Smooth muscle cell of the brain vasculature (primary cell): ENCODE measurements at places on chromosomes 3 and 15.
A peak's percentile ranks its signal among the peaks of the same experiment; 100 is the strongest.

DNA sequence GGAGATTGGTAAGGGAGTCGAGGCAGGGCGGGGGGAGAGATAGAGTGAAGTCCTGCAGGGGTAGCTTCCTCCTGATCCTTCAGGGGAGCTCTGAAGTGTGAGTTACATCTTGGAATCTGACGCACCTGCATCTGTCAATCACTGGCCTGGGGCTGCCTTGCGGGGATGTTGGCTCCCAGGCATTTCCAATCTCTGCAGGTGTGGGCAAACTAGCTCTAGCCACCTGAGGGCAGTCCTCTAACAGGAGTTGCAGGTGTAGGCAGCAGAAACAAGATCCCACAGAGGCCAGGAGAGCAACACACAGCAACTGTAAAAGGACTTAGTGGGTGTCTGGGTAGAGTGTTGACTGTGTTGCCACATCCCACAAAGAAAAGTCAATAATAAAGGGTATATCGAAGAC is 63.6 kb downstream of the ZNF621 start:
- DNase-seq = no peak

DNA sequence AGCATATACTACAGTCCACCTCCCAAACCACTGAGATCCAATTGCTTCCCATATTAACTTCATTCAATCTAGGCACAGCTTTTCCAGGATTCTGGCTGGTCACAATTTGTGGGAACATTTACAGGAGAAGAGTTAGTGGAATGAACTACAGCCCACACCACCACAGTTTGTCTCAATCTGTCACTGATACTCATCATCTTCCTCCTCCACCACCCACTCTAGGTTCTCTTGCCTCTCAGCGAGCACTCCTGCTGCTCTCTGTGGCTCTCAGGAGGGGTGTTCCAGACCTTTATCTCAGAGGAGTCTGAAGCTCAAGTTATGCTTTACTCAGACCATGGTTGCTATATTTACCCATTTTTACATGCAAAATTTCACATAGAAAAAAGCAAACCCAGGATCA is 25.9 kb upstream of the PLA2G4D start:
- no peak for DNase-seq

- no peak for DNase-seq
Measured at GRCh38 chr3:194465920-194466570, 20.8 kb downstream of the ATP13A3 start.

DNA sequence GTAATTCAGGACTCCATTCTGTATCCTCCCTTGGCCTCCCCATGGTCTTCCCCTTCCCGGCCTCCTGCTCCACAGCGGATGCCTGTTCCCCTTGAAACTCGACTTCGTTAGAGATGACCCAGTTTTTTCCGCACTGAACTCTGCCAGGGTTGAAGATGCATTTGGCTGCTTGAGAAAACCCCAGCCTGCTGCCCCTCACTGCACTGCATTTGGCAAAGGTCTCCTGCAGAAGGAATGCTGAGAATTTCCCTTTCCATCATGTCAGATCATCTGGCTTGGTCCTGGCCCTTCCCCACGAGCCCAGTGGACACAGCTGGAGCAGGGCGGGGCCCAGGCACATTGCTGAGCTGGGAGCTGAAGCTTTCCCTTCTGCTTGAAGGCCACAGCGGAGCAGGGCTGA is 37.6 kb upstream of the RGMA start:
- DNase-seq = no peak

- no peak for DNase-seq
Measured at GRCh38 chr3:11924518-11924917, 77.8 kb upstream of the TAMM41 start.

- no peak for DNase-seq
Measured at GRCh38 chr3:38039101-38039898, at the start of gene DLEC1. Gene DLEC1, plus strand, starts transcription at chr3:38039208. Its CDS starts 18 bp downstream, at chr3:38039226.

GRCh38 chr3:157238457-157238856 is 78.5 kb upstream of the CCNL1 start:
- no peak for DNase-seq

- DNase-seq = no peak
Measured at GRCh38 chr3:17110660-17111396, 226.1 kb downstream of the PLCL2 start.

- DNase-seq = no peak
Measured at GRCh38 chr15:43465100-43465499, 27.9 kb downstream of the TP53BP1 start.

DNA sequence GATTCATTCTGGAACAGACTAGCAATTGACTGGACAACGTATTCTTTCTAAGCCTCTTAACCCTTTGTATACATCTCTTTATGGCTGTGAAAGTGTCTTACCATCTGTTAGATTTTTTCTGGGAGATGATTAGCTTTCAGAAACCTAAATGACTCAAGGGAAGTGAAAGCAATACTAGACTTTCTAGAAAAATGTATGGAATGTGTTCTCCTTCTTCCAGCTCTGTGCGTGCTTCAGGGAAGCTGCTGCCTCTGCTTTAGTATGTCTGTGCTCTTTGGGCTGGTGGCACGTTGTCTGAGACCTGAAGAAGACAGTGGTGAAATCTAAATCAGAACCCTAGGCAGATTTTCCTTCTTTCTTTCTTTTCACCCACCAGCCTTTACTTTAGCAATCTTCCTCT is 89.5 kb downstream of the ITPR1 start:
- DNase-seq = no peak

GRCh38 chr15:98647026-98647773 is 1.1 kb upstream of the IGF1R start:
- no peak for DNase-seq

- no peak for DNase-seq
Measured at GRCh38 chr15:83980637-83981036, 254.9 kb upstream of the GOLGA6L4 start.

- DNase-seq = peak; percentile 39
Measured at GRCh38 chr3:192833177-192833890, 84.3 kb downstream of the MB21D2 start.
